ENCODE measurements at places on chromosomes 5 and 9.

- no peak for DNase-seq
Measured at GRCh38 chr9:123089040-123089439, 55.6 kb downstream of the GPR21 start.

DNA sequence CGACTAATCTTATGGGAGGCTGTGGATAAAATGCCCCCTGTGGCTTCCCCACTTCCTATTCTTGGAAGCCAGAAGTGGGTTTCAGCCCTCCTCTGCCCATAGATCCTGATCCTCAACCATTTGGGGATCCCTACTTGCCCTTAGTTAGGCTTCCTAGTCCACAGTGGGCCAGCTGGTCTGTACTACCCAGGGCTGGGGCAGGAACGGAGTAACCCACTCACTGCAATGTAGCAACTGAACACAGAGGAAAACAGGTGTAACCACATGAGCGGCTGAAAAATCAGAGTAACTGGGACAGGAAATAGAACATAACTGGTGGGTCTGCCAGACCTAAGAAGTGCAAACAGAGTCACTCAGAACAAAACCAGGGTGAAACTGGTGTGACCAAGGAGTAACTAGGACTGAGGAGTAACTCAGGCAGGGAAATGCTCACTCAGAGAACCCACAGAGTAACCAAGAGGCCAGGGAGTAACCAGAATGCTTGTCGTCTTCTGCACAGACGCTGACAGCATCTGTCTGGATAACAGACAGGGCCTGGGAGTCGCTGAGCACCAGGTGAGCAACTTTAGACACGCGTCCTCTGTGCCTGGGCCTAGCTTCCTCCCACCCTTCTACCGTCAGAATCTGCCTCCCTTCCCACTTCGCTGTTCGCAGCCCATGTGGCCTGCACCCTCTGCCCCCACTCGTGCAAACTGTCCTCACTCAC, 1.0 kb downstream of the AQP3 start:
- DNase-seq: peak; percentile 51

DNA sequence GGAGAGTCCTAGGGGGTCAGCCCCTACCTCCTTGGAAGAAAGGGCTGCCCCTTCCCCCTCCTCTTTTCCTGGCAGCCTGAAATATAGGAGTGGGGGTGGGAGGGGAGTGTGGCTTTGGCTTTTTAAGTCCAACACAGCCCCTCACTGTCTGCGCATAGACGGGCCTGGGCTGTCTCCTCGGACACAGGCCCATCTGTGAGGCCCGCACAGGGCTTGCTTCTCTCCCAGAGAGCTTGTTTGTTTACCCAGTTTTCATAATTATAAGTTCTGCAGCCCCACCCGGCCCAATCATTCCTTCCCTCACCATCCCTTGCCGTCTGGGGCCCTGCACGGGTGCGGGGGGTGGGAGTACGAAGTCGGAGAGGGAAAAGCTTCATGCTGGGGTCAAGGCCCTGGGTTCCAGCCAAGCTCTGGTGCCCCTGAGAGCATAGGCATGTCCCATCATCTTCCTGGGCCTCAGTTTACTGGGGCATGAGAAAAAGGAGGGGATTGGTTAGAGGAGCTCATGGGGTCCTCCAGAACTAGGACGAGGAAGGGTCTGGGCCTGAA, 54.0 kb upstream of the STXBP1 start:
- DNase-seq: no peak

GRCh38 chr5:64221911-64222310, 56.3 kb downstream of the RNF180 start:
- DNase-seq: no peak

- no peak for DNase-seq
Measured at GRCh38 chr5:154788212-154788611, 33.0 kb downstream of the LARP1 start.

DNA sequence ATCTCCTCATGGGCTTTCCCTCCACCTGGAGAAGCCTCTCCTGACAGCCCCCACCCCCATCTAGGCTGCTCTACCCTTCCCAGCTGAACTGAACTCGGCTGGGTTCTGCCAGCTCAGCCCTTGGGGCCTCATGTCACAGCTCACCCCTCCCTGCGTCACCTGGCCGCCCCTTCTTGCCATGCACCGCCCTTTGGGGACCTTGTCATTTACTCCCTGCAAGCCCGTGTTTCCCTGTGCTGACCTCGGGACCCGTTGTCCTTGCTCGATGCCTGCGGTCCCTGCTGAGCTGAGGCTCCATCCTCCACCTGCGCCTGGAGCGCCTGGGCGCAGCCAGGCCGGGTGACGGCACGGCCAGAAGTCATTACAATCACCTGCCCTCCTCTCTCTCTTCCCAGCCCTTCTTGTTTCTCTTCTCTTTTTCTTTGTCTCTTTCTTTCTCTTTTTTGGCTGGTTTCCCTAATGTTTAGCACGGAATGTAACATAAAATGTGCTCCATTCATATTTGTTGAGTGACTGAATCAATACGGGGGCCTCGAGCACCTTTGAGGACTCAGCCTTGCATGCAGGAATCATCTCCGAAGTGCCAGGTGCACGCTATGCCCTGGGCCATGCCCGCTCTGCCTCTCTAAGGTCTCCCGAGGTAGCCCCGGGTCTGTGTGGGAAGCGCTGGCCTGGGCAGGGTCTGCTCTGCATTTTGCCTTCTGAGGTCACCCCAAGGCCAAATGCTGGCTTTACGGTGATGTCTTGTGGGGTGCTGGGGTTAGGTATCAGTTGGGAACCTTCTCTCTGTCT, 48.1 kb upstream of the COL5A1 start:
- DNase-seq: no peak

- DNase-seq: peak; percentile 56
Measured at GRCh38 chr5:1105350-1106265, 6.3 kb downstream of the SLC12A7 start.

- no peak for DNase-seq
Measured at GRCh38 chr9:134631881-134632280, 9.7 kb upstream of the COL5A1 start.

DNA sequence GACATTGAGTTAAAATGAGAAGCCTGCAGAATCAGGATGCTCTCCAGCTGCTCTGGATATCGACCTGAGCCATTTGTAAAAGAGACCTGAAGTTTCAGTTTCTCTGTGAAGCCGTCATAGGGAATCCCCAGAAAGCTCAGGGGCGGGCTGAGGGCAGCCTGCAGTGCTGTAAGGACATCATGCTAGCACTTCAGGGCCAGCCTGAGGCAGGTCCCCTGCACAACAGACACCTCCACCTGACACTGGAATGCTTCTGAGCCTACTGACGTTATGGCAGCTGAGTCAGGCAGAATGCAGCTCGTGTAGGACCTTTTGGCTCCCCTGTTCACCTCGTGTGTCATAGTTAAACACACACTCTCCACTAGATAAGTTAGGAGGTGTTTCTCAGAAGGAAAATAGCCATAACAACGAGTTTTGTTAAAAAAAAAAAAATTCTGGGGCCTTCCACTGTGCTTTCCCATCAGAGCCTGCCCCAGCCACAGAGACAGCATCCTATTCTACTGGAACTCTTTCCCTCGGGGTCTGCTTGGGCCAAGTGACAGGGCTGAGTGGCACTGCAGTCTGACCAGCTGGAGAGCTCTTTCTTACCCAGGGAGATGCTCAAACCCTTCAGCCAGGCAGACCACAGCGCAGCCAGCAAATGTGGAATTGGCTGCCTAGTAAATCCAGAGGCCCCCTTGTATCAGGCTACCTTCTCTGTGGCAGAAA, 354.9 kb downstream of the DIRAS2 start:
- no peak for DNase-seq

DNA sequence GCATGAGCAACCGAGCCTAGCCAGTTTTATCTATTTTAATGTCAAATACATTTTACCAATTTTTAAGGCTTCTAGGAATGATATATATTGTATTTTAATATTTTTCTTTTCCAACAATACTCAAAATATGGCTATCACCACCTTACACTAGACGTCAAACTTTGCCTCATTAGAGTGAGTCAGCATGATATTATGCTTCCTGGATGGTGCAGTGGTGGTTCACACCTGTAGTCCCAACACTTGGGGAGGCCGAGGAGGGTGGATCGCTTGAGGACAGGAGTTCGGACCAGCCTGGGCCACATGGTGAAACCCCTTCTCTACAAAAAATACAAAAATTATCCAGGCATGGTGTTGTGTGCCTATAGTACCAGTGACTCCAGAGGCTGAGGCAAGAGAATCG, 7.3 kb upstream of the CDC14B start:
- DNase-seq: no peak

- no peak for DNase-seq
Measured at GRCh38 chr9:118091226-118091625, 387.0 kb downstream of the TLR4 start.

DNA sequence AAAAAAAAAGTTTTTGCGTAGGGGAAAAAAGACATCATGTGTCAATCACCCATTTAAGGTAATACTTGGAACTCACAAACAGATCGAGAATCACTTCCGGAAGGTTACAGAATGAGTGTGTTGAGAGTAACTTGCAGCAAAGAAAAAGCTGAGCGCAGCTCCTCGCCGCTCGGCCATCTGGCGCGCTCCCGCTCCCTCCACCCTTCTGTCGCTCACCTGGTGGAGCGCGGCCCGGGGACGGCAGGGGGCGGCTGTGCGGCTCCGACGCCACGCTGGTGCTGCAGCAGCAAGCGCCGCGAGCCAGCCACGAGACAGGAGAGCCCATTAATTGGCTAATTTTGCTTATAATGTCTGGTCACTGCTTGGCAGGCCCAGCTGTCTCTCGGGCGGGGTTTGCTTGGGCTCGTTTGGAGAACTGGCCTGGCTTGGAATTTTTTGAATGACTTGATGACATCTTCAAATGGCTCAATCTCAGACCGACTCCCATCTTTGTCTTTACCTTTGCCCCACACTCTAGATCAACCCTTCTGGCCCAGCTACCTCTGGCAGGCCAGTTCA, 601.8 kb downstream of the CCDC171 start:
- DNase-seq: no peak
